ENCODE measurements at places on chromosomes 3 and 15. TPM values are rescaled to one million over a fixed set of nuclear protein-coding genes. Genes with fewer than 3 reads are reported as not detected.

Gene IL17RB
- total RNA-seq: 2.8 TPM

DNA sequence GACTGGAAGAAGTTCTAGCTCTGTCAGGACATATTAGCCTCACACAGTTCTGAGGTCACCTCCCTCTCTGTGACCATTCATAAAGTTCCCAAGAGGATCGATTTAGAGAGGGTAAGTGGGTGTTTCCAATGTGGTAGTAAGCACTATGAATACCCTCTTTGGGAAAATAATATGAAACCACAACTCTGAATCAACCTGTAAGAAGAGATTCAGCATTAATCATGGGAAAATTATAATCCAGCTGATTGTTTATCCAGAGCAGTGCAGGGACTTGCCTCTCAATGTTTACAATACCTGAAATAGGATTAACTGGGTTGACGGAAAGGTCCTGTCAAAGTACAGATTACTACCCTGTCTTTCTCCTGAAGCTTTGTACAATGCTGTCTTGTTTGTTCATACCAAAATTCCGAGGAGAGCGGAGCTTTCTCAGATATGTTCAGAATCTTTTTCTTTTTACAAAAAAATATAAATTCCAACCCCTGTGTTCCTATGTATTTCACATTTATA is 302.9 kb upstream of the DPPA4 start:
- no peaks in the 10 kb centered on the region for H3K4me1 ChIP-seq
- DNase-seq: no peak
- no peak overlapping the region for H3K27ac ChIP-seq
- H3K36me3 ChIP-seq: no peaks in the 10 kb centered on the region
- no peak overlapping the region for H3K4me3 ChIP-seq

- no peaks in the 10 kb centered on the region for H3K27me3 ChIP-seq
- H3K36me3 ChIP-seq: no peaks in the 10 kb centered on the region
Measured at GRCh38 chr3:9595877-9596276, 42.3 kb upstream of the LHFPL4 start.

- H3K4me1 ChIP-seq: peaks cover 12% of the 10 kb centered on the region
- DNase-seq: no peak
- H3K4me3 ChIP-seq: no peak overlapping the region
- no peaks in the 10 kb centered on the region for H3K36me3 ChIP-seq
- H3K27me3 ChIP-seq: no peaks in the 10 kb centered on the region
- no peak overlapping the region for H3K27ac ChIP-seq
Measured at GRCh38 chr3:72344647-72345046, 503.6 kb downstream of the SHQ1 start.

Gene CPNE9
- total RNA-seq: not detected

DNA sequence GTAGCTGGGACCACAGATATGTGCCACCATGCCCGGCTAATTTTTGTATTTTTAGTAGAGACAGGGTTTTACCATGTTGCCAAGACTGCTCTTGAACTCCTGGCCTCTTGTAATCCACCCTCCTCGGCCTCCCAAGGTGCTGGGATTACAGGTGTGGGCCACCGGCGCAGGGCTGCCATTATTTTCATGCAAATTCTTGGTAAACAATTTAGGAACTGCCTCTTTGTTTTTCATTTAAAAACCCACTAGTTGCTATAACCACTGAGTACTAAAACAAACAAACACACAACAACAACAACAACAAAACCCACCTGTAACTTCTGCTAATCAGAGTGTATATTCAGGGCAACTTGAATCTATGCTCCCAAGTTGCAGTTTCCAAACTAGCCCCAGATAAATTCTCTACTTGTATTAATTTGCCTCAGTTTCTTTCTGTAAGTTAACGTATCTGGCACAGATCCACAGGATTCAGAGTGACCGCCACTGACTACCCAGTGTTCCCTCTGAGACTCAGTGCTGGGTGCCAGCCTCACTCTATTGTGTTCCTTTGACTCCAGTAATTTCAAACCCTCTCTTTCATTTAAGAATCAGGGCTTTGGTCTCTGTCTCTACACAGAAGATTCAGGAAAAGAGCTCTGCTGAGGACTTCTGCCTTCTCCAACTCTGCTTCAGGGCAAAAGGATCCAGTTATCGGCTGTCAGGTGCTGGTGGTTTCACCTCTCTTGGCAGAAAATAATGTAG is 18.6 kb upstream of the ZNF710 start:
- DNase-seq: no peak
- H3K4me1 ChIP-seq: no peaks in the 10 kb centered on the region
- no peak overlapping the region for H3K4me3 ChIP-seq

GRCh38 chr3:116067326-116067725 is 378.0 kb downstream of the LSAMP start:
- no peak overlapping the region for H3K27ac ChIP-seq
- no peaks in the 10 kb centered on the region for H3K27me3 ChIP-seq
- no peak for DNase-seq
- no peaks in the 10 kb centered on the region for H3K4me1 ChIP-seq
- H3K4me3 ChIP-seq: no peak overlapping the region
- no peaks in the 10 kb centered on the region for H3K36me3 ChIP-seq

Gene ABCF3
- 11.8 TPM for total RNA-seq

Data from uterus (tissue), 4 donors.